ENCODE measurements at places on chromosomes 12 and 14. TPM values are rescaled to one million over a fixed set of nuclear protein-coding genes. Genes with fewer than 3 reads are reported as not detected.

DNA sequence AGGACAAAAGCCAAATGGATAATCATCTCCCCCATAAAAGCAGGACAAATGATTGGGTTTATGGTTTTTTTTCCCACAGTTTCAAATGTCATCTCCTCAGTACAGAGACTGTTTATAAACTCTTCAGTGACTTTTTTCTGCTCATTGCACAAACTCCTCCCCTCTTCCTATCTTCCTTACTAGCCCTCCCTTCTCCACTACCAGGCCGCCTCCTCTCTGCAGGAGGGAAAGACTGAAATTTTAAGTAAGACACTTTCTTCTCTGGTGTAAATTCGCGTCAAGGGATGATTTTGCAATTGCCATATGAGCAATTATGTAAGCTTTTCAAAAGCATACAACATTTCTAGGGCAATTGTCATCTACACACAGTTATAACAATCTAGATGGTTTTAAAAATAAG lies 37.0 kb downstream of the BTG1 start:
- no peak for DNase-seq

GRCh38 chr14:86296173-86296572 lies 766.2 kb downstream of the FLRT2 start:
- DNase-seq = no peak

GRCh38 chr12:61044766-61045165 lies 1215.4 kb upstream of the USP15 start:
- DNase-seq = no peak

GRCh38 chr14:64195199-64195598 lies 99.0 kb downstream of the ESR2 start:
- DNase-seq = peak; percentile 21

The CALM1 gene
- polyA plus RNA-seq = 1,791 TPM

The PARPBP gene
- 9.9 TPM for polyA plus RNA-seq

The FAM90A1 gene
- 0.65 TPM for polyA plus RNA-seq

DNA sequence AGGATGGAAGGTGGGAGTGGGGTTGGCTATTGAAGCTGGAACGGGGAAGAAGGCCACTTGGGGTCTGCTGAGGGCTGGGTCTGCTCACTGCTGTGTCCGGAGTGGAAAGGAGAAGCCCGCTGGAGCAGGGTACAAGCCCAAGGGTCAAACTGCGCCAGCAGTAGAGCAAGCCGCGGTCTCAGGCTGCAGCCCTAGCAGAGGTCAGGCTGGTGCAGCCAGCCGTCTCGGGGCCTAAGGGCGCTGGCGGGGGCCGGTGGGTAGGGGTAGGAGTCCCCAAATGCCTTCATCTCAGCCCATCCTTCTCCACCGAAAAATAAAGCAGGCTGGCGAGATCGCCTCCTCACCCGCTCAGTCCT lies 718 bp upstream of the JDP2 start:
- DNase-seq = no peak

The AQP6 gene
- polyA plus RNA-seq = not detected

The OTX2 gene
- not detected for polyA plus RNA-seq

DNA sequence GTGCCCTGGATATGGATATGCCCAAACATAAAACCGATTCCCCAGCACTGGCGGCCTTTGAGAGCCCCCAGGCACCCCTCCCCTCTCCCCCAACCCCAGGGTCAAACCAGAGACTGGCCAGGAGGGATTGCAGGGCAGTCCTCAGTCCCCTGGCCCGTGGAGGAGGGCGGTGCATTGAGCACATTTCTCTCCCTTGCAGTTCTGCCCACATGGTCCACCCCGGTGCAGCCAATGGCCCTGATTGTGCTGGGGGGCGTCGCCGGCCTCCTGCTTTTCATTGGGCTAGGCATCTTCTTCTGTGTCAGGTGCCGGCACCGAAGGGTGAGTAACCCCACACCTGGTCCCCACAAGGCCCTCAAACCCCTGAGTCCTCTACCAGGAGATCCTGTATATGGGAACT lies 3.4 kb upstream of the GPR162 start:
- DNase-seq = no peak
